Aorta (tissue), 5 donors: ENCODE measurements at places on chromosomes 4 and X.

DNA sequence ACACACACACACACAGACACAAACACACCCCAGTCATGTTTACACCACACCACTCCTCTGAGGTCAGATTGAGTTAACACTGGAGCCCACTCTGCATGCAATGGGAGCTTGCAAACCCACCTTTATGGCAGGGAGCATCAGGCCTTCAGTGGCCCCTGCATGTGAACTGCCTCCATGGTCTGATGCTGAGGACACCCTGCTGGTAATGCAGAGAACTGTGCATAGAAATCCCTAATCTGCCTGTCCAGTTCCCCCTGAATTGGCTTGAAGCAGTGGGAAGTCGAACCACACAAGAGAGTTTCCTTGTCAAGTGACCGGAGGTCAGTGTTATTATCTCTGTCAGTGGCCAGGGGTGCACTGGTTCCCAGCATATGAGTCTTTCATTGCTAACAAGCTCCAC lies 59.8 kb downstream of the ANOS1 start:
- no peak for DNase-seq

- no peak for DNase-seq
These were observed 75.3 kb downstream of the SLIT2 start for GRCh38 chr4:20326977-20327376.

DNA sequence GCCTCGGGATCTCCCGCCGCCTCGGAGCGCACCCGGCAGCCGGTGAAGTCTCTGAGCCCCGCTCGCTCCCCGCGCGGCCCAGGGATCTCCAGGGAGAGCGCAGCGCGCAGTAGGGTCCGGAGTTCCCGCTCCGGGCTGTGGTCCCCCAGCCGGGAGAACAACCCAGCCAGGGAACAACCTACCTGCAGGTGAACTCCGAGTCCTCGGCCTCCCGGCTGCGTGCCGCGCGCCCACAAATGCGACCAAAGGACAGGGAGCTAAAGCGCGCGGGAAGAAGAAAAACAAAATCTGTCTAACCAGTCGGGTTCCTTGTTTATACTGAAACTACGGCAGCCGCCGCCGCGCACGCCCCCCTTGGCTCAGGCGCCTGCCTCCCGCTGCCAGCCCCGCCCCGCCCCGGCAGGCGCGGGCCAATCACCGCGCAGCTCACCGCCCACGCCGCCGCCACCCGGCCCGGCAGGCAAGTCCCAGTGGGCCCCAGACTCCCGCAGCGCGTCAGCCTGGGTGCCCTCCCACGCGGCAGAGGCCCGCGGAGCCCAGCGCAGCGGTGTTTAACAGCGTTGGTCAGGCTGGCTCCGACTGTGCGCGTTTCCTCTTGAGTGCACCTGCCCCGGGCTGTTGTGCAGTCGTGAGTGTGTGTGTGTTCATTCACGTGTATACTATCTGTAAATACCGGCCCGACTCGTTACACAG lies at the start of gene RASGEF1B:
TSS of gene RASGEF1B (minus strand) at position 320 of the 693 bp plus-strand sequence. CDS start 12,399 bp downstream, outside the sequence.
- DNase-seq: peak; percentile 96

- DNase-seq: no peak
These were observed 668.9 kb upstream of the LCORL start for GRCh38 chr4:18690291-18690955.

- DNase-seq: no peak
These were observed 22.0 kb upstream of the SMIM31 start for GRCh38 chr4:164731827-164732474.
